ENCODE measurements at places on chromosomes 2 and 18.

GRCh38 chr2:102236132-102236531 lies 49.3 kb downstream of the IL1RL2 start:
- DNase-seq = no peak

DNA sequence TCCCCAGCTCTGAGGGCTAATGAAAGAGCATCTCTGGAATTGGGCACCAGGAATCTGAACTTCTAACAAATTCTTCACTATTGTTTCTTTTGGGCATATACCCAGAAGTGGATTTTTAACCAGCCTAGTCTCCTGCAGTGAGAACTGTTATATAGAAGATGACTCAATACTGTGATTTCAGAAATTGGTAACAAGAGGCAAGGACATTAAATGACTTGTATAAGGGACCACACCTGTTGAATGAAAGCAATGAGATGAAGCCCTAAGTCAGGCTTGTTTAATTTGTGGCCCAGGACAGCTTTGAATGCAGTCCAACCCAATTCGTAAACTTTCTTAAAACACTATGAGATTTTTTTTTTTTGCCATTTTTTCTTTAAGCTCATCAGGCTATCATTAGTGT lies 57.9 kb downstream of the EPC2 start:
- no peak for DNase-seq

GRCh38 chr18:70200286-70200685 lies 5.2 kb downstream of the RTTN start:
- no peak for DNase-seq

- no peak for DNase-seq
Measured at GRCh38 chr2:31931916-31932315, 78.9 kb downstream of the MEMO1 start.

- DNase-seq = no peak
Measured at GRCh38 chr2:105176429-105176828, 65.1 kb upstream of the GPR45 start.

All from NCI-H2081 treated with DMSO at 0.1 percent for 48 hours (cell line).